ENCODE measurements at places on chromosomes 11 and 22.
A peak's percentile ranks its signal among the peaks of the same experiment; 100 is the strongest.

DNA sequence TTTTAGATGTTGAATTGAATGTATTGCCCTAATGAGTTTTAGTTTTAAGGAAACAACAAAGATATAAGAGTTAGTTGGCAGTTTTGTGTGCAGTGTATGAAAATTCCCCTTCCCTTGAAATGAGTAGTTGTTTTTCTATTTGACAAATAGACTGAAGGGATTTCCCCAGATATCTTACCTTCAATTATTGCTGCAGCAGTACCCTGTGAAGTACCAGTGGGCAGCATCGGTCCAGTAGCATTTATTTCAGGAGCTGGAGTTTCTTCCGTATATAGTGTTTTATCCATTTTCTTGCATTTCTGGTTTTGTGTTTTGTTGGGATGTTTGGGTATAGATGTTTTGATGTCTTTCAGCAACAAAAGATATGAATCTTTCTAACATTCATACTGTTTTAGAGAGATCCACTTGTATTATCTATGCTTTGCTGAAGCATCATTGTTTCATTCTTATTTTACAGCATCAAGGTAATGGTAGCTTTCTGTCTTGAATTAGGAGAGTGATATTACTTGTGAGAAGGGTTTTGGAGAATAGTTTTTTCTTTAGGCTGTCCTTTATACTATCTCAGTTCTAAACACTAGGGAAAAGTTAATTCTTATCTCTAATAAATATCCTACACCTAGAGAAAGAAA lies 7.4 kb downstream of the KMT2A start:
- ATAC-seq, result no peak

DNA sequence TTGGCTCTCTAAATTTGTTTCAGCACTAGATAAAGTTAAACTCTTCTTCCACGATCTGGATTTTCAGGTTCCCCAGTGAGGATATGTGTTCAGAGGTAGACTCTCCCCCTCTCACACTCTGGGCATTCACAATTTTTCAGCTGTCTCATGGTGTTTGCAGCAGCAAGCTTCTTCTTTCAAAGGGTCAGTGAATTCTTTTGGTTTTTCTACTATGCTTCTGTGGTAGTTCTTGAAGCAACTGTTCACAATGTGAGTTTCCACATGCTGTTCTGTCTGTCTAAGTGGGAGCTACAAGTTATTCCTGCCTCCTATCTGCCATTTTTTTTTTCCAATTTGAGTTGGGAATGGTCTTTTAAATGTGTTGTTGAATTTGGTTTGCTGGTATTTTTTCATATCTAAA lies 25.4 kb downstream of the CNTF start:
- ATAC-seq, result no peak

- peak; percentile 40 for ATAC-seq
These were observed 43.5 kb upstream of the TCF20 start for GRCh38 chr22:42313804-42314581.

GRCh38 chr22:48337957-48338792 lies 1489.5 kb downstream of the BRD1 start:
- no peak for ATAC-seq

DNA sequence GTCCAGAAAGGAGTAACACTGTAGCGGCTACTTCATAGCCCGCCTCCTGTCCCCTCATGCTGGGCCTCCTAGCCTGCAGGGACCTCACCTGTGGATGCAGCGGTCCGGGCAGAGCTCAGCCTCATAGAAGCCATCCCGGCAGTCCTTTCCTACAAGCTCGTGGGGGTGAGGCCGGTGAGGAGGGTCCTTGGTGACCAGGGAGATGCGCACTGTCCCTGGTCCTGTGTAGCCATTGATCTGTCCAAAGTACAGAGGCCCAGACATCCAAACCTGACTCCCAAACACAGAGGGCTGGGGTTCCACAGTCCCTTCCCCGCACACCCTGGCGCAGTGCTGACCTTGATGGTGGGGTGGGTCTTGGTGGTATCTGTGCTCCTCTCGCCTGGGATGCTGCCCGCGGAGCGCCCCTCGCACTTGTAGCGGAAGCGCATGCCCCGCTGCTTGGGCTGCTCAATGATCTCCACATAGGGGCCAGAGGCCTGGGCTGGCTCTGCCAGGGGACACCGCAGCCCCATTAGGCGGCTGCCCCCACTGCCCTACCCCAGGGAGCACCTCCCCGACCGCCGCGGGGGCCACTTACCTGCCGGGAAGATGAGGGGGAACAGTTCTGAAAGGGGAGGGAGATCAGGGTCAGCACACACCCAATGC lies 993 bp downstream of the RELA start:
- ATAC-seq, result peak; percentile 2

GRCh38 chr11:99257131-99257530 lies 236.4 kb downstream of the CNTN5 start:
- ATAC-seq, result no peak

DNA sequence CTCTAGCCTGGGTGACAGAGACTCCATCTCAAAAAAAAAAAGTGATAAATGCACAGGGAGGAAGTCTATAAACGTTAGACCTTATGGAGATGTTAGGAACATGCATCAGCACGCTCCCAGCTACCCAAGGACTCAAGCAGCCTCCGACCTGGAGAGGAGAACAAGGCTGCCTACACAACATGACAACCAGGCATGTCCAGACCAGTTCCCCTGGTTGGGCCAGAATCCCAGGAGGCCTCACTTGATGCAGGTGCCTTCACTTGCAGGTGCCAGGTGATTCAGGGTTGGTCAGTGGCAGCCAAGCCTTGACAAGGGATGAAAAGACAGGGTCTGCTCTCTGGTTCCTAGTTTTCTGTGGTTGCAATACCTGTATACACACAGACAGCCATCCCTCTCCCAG lies 5.9 kb downstream of the RANGAP1 start:
- peak; percentile 94 for ATAC-seq

GRCh38 chr11:8692417-8692816 lies 9.8 kb downstream of the RPL27A start:
- ATAC-seq, result no peak

DNA sequence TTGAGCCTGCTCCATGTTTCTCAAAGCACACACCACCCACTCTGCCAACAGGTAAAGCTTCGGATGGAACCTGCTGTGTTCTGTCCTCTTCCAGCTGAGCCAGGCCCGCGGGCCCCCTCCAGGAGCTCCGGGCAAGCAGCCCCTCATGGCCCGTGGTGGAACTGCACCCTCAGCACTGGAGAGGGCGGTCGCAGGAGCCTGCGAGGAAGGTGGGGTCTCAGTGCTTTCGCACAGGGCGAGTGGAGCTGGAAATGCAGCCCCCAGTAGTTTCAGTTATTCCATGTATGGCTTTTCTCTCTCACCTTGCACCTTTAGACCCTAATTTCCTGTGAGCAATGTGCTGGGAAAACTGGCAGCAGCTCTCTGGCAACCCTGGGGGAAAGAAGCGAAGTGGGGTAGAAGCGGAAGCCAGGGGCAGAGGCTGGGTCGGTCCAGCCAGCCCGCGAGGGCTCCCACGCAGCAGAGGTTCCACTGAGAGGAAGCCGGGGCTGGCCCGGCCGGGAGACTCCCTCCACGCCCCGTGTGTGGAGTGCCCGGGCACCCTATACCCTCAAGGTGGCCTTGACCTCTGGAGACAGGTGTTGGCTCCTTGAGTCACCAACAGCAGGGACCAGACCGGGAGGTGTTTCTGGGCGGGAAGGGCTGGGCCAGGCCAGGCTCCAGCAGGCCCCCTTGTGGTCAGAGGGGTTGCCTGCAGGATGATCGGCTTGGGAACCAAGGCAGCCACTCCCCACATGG lies 119.9 kb upstream of the TMEM45B start:
- ATAC-seq, result peak; percentile 96

GRCh38 chr22:26394777-26395176 lies 34.3 kb upstream of the ASPHD2 start:
- ATAC-seq, result no peak
